ENCODE measurements at places on chromosomes 3 and 15.

- DNase-seq: no peak
Observed at GRCh38 chr3:186566772-186567071, 417 bp downstream of the TBCCD1 start.

DNA sequence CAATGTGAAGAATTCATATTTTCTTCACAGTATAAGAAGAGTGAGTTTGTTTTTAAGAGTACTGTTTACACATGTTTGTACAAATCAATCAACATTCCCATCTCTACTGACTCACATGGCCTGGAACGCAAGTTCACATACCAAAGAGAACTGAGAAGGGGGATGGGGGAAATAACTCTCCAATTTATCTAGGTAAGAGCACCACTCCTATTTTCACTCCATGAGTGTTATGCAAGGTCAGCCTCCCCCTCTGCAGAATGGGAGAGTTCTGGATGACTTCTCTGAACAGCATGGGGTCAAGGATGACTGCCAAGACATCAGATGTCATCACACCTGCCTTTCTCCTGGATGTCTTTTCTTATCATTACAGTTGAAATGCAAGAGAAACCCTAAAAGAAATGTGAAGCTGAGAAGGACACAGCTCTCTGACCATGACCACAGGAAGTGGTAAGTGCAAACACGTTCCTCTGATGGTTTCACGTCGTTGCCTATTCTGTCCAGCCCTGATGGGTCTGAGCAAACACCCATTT is 95.2 kb downstream of the SEMA6D start:
- no peak for DNase-seq

DNA sequence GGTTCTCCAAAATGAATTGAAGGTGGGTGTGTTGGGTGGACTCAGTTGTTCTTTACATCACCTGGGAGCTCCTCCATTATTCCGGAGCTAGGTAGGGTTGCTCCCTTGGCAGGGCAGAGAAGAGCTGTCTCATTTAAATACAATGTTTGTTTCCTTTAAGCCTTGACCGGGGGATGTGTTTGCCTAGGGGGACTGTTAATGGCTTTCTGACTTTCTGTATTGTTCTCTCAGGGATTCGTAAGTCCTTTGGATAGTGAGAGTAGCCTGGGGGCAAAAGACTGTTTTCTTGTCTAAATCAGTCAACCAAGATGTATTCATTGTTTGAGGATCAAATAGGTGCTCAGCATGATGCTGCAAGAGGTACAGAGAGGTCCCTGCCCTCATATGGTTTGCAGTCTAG is 71.1 kb downstream of the CDAN1 start:
- no peak for DNase-seq

DNA sequence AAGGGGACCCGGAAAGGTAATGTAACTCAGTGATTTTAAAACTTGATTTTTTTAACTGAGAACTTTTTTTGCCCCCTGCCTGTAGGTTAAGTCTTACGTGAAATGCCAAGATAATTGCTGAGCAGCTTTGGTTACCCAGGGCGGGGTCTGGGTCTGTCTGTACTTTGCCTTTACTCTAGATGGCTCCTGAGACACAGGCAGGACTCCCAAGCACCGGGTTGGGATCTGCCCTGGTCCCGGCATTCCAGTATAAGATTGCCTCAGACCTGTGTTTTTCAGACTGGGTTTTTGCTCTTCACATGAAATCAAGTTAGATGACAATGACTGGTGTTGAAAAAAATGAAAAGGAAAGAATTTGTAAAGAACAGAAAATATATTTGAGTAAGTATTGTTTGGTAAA is 40.3 kb downstream of the WDR76 start:
- no peak for DNase-seq

DNA sequence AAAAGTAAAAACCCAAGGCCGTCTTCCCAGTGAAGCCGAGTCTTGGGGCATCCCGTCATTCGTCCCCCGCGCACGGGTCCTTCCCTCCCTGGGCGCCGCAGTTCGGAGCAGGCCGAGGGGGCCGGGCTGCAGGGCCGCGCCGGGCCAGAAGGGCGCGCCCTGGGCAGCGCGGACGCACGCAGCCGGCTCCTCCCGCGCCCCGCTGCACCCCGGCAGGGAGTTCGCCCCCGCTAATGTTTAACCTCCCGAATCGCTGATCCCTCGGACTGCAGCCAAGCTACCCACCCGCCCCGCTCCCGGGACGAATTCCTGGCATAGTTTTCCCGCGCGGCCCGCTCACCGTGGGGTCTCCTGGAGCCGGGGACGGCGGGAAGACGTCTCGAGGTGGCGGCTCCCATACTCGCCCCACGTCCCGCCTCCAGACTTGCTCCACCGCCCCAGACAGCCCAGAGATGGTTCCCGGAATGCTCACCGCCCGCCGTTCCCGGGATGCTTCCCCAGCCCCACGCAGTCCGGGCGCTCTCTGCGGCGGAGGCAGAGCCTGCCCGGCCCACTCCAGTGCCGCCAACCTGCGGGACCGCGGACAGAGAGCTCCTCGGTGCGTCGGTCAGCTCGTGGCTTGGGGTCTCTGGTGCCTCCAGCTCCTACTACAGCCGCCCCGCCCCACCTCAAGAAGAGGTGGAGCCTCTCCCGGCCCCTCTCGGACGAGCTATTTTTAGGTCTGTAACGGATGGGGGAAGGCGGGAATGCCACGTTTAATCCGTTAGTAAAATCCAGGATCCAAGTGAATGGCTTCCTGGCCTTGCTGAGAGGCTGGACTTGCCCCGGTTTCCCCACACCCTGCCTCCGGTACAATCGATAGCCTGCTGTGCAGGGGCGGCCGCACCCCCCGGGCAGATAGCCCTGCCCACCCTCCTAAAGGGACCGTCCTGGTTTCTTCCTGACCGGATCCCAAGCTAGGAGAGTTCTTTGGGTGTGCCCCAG is at the start of gene DZIP1L:
DZIP1L (minus strand) TSS at position 621 of the 984 bp plus-strand sequence. CDS start 11,637 bp downstream, outside the sequence.
- DNase-seq: peak; percentile 93

GRCh38 chr3:141127344-141128125 is 76.4 kb downstream of the SPSB4 start:
- DNase-seq: no peak

GRCh38 chr15:66472176-66472999 is 25.2 kb downstream of the SNAPC5 start:
- DNase-seq: no peak

DNA sequence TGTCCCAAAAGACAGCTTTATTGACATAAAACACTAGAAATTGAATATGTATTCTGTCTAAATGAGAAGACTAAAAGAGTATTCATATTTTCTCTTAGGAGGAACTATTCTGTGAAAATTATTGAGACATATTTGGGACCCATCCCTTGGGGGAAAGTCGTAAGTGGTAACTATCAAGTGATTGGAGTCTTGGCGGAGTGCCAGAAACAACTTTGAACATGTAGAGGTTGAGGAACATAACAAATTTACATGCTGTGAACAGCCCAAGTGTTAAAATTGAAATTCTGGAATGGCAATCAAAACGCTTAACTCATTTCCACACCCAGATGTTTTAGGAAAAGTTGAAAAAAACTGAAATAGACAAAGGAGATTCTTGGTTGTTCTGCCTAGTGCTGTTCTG is 1034.6 kb downstream of the NSUN3 start:
- no peak for DNase-seq

- DNase-seq: peak; percentile 59
Observed at GRCh38 chr3:155753038-155753639, 8.3 kb upstream of the PLCH1 start.

DNA sequence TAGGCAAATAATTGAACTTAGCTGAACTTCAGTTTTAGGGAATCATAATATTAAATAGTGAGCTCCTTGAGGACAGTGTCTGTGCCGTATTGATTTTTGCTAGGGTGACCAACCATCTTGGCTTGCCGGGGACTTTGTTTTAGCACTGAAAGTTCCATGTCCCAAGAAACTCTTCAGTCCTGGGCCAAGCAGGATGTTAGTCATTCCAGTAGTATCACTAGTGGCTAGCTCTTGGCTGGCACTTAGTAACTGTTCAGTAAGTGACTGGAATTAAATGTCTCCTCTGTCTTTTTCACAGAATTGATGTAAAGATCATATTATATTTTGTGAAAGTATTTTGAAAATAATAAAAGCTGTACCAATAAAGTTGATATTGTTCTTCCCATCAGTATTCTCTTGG is 42.3 kb downstream of the RSRC1 start:
- no peak for DNase-seq

DNA sequence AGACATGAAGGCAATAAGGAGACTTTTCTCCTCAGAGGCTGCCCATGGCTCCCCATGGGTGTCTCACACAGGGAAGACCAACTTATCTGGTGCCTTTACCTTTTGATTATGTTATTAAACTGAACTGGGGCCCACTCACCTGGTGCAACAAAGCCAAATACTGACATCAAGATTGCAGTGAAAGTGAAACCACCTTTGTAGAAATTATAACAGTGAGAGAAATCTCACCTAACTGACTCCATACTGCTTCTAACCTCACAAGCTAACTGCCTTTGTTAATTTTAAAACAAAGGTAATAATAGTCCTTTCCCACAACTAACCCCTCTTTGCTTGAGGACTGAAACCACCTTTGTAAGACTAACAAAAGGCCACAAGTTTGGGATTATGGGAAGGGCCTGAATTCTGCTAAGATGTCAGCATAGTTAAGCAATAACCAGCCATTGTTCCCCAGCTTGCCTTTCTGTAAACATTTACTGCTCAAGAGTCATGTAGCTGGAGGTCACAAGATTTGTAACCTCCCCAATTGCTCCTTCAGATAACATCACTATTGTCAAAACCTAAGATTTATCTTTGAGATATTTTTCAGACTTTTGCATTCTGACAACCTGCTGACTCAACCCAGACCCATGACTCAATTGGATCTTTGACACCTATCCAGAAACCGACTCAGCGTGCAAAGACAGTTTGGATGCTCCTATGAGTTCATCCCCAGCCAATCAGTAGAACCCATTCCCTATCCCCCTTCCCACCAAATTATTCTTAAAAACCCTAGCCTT is 420.3 kb upstream of the CFAP20DC start:
- no peak for DNase-seq

GRCh38 chr3:142256712-142257333 is 31.4 kb upstream of the GK5 start:
- no peak for DNase-seq

DNA sequence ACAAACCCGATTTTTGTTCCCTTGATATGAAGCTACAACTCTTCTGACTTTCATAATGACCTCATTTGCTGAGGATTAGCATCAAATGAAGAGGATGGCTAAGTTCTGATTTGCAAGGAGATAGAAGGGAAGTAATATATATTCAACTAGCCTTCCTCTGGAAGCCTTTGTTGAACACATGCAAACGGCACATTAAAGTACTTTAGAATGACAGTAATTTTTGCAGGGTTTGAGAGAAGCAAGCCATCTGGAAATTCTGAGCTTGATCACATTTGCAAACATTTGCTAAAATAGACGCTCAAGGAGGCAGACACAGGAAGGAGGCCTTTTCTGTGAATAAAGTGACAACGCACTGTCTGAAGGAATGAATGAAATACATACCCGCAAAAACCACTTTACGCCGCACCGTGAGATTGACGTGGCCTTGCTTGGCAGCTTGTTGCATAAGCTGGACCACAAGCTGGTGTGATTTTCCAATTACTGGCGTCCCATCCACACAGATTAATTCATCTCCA is 657.2 kb downstream of the MAGI1 start:
- no peak for DNase-seq

- peak; percentile 53 for DNase-seq
Observed at GRCh38 chr3:38655708-38656300, 6.3 kb upstream of the SCN5A start.

- peak; percentile 12 for DNase-seq
Observed at GRCh38 chr15:51499379-51499976, 123.1 kb downstream of the DMXL2 start.

GRCh38 chr15:63487076-63487757 is 17.2 kb upstream of the USP3 start:
- DNase-seq: peak; percentile 92

DNA sequence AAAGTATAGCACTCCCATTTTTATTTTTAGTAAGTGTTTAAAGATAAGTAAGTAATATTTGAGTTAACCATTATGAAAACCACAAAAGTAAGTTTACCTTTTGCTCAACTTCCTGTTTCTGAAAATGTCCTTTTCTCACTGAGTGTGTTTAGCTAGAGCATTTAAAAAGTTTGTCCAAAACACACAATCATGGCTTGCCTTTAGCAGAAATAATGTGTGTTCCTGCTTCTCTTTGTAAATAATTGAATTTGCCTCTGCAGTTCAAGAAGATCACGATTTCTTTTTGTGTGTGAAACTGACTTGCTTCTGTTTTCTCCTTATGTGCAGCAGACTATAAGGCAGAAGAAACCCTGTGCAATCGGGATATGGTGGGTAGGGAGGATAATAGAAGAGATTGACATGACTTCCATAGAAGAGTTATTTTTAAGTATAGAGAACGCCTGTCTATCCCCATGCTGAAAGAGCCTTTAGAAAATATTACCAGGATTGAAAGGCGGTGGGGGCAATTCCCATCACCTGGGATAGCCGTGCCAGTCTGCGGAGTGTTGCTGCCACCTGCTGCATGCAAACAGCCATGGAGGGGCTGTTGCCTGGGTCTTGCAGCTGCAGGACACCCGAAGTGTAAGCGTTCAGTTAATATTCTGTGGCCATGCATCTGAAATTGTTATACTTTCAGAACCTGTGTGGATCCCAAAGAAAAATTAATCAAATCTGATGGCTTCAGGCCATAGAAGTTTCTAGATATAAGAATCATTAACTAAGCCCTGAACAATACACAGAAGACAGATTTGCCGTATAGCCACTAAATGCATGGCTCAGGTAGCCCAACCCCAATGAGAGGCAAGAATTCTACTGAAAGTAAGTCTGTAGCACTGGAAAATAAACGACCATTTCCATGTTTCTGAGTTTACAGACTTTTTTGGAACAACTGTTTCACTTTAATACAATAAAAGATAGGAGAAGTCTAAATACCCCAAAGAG is 2.4 kb upstream of the CD96 start:
- no peak for DNase-seq

DNA sequence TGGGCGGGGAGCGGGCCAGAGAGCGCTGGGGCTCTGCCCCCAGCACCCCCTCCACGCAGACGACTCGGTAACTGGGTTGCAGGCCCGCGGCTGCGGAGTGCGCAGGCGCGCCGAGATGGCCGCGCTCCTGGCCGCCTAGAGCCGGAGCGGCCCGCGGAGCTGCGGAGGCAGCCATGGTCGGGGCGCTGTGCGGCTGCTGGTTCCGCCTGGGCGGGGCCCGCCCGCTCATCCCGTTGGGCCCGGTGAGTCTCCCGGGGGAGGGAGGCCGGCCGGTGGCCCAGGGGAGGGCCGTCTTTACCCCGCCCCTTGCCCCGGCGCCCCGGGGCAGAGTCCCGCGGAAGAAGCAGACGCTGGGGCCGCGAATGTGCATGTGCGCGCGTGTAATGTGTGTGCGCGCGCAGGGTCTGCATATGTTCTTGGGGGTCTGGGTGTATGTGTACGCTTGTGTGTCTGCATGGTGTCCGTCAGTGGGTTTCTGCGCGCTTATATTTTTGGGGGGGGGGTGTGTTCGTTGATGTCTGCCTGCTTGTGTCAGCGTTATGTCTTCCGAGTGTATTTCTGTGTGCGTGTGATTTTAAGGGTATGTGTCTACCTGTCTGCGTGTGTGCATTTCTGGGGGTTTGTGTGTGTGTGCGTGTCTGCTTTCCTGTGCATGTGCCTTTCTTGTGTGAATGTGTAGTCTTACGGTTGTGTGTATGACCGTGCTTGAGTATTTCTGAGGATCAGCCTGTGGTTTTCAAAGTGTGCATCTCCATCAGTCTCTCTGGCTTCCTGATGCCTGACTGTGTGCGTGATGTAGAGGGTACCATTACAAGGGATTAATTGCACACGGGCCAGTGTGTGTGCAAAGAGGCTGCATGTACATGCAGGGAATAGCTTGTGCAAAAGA is at the start of gene ABHD14A:
ABHD14A (plus strand) TSS at position 102 of the 889 bp plus-strand sequence; CDS start at position 174, 72 bp downstream.
- DNase-seq: peak; percentile 82

- no peak for DNase-seq
Observed at GRCh38 chr3:125289429-125289981, 77.0 kb upstream of the SLC12A8 start.

- peak; percentile 16 for DNase-seq
Observed at GRCh38 chr3:33646406-33646805, 71.6 kb downstream of the CLASP2 start.
